ENCODE measurements at places on chromosomes 11 and 22.

- DNase-seq, result no peak
These were observed 4.3 kb downstream of the SCUBE1 start for GRCh38 chr22:43338766-43339345.

- DNase-seq, result no peak
These were observed 6.7 kb downstream of the ADAMTS8 start for GRCh38 chr11:130421697-130422096.

DNA sequence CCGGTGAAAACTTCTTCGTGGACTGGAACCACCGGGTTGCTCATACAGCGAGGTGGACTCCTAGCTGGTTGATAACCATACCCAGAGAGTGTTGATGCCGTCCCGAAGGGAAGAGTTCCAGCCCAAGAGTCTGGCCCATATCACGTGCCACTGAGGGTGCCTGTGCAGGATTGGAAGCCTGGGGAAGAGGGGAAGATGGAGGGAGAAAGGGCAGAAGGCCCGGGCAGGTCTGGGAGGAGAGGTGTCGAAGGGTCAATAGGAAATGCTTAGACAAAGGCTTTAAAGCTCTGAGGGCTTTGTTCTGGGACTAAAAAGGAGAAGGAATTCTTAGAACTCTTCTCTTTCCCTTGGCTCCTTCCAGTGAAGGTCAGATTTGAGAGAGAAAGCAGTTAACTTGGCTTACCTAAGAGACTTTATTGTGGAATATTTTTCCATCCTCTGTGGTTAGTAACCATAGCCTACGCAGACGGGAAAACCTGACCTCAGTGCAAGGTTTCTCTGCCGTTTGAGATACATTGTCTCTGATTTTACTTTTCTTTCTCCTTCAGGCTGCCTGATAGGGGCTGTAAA lies 70.5 kb downstream of the JAM3 start:
- no peak for DNase-seq

DNA sequence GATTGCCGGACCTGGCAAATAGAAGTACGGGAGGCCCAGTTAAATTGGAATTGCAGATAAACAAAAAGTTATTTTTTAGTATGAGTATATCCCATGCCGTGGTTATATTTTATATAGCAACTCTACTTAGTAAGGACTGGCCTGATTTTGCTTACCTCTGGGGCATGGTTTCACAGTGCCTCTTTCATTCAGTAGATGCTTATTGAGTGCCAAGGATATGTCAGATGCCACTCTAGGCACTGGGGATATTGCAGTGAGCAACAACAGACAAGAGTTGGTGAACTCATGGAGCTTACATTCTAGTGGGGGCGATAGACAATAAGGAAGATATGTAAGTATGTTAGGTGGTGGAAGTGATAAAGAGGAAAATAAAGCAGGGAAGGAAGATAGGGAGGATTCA lies 112.2 kb downstream of the TEAD1 start:
- DNase-seq, result no peak

- DNase-seq, result no peak
These were observed 179.2 kb downstream of the DBX1 start for GRCh38 chr11:19980957-19981669.

DNA sequence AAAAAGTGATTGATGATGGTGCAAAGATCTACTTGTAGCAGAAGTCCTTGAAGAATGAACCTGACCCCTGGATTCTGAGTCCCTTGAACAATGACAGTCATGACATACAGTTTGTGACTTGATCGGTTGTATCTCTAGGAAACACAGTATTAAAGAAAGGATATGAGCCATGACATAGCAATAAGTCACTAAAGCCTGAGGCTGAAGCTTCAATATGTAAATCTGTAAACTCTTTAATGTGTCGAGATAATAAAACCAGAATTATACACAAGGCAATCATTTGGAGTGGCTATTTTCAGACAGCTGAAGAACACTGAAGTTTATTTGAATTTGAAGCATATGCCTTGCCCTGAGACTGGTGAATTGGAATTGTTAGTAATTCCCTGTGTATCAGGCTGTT lies 911.5 kb upstream of the RAG2 start:
- DNase-seq, result no peak

GRCh38 chr11:68549789-68550484 lies 89.4 kb downstream of the PPP6R3 start:
- no peak for DNase-seq

DNA sequence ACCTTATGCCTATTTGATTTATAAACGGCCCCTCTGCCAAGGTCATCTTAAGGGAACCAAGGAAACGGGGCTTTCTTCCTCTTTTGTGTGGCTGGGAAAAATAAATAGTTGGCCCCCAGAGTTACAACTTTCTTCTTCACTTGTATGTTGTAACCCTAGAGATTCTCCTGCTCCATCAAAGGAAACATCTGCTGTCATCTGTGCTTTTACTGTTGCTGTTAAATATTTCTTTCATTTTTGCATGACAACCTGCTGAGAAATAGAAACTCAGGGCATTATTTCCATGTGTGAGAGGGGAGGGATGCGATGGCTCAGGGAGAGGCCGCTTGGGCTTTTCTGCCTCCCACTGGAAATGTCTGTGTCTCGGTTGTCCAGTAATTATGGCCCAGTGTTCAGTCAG lies 21.8 kb upstream of the CDC42EP2 start:
- no peak for DNase-seq

- no peak for DNase-seq
These were observed 3.8 kb upstream of the CAPN5 start for GRCh38 chr11:77062924-77063323.

GRCh38 chr11:12864316-12865156 lies 144.6 kb upstream of the RASSF10 start:
- peak; percentile 75 for DNase-seq

DNA sequence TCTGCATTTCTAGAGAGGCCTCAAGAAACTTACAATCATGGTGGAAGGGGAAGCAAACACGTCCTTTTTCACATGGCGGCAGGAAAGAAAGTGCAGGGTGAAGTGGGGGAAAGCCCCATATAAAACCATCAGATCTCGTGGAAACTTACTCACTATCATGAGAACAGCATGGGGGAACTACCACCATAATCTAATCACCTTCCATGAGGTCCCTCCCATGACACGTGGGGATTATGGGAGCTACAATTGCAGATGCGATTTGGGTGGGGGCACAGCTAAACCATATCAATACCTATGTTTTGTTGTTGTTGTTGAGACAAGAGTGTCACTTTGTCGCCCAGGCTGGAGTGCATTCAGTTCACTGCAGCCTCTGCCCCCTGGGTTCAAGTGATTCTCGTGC lies 29.9 kb downstream of the SFI1 start:
- no peak for DNase-seq

DNA sequence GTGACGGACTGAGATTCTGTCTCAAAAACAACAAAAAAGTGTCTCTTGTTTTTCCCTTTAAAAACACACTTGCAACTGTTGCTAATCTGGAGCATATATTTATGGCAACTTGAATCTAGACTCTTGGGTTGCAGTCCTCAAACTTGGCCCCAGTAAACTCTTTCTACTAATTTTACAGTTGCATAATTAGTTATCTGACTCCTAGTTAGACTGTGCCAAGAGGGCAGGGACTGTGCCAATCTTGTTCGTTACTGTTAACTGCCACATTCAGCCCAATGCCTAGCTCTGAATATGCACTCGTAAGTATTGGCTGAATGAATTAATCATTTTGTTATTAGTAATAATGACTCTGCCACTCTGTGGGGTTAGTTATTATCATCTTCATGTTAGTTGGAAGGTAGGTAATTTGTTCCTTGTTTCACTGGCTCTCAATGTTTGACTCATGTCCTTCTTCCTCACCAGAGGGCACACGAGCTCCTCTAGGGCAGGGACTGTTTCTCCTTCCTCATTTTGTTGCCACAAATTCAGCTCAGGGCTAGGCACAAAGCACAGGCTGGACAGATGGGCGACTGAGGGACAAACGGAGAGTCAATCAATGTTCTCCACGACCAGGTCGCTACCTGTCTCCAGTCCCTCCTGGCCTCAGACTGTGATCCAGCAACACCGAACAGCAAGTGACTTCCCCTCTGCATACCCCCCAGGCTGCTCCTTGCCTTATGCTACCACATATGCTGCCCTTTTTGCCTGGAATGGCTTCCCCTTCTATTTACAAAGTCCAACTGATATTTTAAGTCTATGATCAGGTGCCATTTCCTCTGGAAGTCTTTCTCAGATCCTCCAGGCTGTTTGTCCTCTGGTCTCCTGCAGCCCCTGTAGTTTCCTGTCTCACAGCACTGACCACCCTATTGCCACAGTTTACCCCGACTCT lies 9.0 kb downstream of the CLPB start:
- no peak for DNase-seq

DNA sequence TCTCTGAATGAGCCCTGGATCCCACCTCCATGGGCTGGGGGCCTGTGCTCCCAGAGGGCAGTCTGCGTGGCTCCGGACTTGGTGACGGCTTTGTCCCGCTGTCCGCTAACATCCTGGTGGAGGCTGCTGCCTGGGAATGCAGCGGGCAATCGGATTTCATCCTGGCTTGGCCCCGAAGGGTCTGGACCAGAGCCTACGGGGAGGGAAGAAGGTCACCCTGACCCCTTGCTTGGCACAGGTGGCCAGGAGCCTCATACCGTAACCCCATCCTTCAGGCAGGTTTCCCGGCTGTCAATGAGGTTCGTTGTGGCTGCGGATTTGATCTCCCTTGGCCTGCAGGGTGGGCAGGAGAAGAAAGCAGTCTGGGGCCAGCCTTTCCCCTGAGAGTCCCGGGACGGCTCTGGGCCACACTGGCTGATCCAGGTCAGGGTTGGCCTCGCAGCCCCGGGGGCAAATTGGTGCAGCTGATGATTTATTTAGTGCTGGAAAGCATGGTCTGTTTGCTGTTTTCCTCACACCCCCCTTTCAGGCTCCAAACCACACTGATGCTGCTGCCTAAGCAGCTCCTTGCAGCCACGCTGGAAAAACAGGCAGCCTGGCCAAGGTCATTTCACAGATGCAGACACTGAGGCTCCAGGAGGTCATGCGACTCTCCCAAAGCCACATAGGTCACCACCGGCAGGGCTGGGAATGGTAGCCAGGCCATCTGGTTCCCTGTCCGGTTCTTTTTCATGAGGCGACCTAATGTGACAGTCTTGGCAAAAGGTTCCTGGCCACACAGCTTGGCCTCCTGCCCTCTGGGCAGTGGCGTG lies 15.0 kb downstream of the PRDM11 start:
- DNase-seq, result no peak

GRCh38 chr11:32658639-32659406 lies 75.2 kb downstream of the EIF3M start:
- no peak for DNase-seq

GRCh38 chr11:86954269-86955110 lies 705 bp downstream of the FZD4 start:
- no peak for DNase-seq

DNA sequence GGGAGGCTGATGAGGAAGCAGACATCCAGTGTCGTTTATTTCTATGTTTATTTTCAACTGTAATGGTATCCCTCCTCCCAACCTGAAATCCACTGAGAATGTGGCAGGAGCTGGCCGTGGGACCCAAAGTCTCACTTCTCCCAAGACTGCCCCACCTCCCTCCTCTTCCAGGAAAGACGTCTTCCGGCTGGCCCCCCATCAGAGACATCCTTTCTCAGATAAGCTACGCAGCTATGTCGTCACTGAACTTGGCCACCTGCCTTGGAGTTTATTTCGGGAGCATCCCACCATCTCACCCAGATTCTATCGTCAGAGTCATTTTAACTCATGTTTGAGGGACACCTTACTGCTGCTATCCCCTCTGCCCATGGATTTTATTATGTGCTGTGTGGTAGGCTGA lies 13.9 kb downstream of the TMEM184B start:
- DNase-seq, result no peak

- DNase-seq, result no peak
These were observed 184.2 kb upstream of the LUZP2 start for GRCh38 chr11:24312464-24313238.

- no peak for DNase-seq
These were observed 51.9 kb downstream of the CSTF3 start for GRCh38 chr11:33109294-33109895.

DNA sequence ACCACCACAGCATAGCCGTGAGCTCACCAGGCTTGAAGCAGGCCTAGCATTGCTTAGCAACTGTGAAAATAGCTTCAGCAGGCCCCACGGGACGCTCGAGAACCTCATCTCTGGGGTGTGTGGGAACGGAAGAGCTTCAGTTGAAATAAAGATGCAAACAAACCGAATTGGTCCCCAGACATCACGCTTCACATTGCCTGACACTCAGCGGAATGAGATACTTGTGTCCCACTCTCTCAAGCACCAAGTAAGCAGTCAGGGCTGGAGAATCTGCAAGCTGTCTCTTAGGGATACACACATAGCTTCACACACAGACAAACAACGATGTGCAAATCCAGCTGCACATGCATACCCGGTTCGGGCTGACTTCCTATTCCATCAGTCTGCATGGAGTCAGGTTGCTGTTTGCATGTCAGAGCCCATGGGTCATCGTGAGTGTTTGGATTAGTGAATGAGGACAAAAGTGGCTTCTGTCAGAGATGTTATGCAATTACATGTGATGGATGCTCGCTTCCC lies 205.7 kb downstream of the SNX19 start:
- DNase-seq, result no peak

DNA sequence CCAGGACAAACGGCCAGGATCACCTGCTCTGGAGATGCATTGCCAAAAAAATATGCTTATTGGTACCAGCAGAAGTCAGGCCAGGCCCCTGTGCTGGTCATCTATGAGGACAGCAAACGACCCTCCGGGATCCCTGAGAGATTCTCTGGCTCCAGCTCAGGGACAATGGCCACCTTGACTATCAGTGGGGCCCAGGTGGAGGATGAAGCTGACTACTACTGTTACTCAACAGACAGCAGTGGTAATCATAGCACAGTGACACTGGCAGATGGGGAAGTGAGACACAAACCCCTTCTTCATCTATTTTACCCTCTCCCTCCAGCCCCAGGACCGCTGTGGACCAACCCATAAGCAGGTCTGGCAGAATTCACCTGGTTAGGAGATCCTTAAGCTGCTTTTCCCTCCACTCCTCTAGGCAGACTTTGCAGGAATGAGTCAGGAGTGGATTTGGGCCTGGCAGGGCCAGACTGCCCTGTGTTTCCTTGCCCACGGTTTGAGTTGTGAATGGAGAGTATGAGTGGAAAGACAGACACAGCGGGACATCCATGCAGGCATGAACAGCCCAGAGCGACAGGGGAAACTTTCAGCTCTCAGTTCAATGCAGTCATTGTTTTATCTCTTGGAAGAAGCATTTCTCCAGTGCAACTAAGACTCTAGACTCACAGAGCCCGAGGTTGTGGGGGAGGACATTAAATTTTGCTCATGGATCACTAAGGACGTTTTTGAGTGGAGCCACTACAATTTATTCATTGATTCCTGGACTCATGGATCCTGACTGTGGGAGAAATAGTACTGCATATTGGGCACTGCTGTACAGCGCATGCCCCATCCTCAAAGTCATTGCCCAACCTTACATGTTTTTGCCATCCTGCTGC lies 75.3 kb upstream of the IGLL5 start:
- DNase-seq, result no peak

DNA sequence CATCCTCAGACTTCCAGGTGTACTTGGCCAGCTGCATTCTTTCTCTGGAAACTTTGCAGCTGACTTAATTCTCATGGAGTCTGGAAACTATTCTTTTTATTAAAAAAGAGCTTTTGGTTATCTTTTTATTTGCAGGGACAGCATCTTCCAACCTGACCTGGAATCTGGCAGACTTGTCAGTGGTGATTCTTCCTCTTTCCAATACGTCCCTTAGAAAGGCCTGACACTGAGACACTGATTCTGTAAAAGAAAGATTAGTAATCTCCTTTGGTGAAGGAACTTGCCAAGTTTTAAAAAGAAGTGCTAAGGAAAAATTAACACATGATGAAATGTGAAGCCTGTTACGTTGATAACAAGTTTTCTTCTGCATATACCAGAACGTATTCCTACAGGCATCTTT lies 440.9 kb upstream of the RAG2 start:
- no peak for DNase-seq
